ENCODE measurements at places on chromosomes 2 and 18.

- peak; percentile 40 for DNase-seq
Measured at GRCh38 chr2:1886405-1886992, 142.2 kb upstream of the PXDN start.

- DNase-seq = no peak
Measured at GRCh38 chr2:226898897-226899296, 63.0 kb downstream of the RHBDD1 start.

DNA sequence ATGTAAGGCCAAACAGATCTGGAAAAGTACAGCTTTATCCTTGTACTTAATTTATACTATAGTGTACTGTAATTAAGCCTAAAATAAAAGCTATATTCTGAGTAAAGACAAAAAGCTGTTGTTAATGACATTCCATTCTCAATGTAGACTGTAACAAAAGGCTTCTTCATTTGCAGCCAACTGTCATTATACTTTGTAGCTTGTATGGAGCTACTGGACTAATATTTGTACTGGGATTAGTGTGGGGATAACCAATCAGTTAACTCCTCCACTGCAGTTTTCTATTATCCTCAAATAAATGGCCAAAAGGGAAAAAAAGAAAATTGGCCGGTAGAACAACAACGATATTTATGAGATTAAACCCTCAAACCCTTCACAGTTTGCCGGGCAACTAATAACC, 66.5 kb downstream of the STK39 start:
- DNase-seq = no peak

- no peak for DNase-seq
Measured at GRCh38 chr2:70362661-70363060, 60.8 kb upstream of the FAM136A start.

GRCh38 chr2:10530607-10531239, 82.6 kb upstream of the ODC1 start:
- DNase-seq = no peak
